ENCODE measurements at places on chromosomes 7 and 10.

DNA sequence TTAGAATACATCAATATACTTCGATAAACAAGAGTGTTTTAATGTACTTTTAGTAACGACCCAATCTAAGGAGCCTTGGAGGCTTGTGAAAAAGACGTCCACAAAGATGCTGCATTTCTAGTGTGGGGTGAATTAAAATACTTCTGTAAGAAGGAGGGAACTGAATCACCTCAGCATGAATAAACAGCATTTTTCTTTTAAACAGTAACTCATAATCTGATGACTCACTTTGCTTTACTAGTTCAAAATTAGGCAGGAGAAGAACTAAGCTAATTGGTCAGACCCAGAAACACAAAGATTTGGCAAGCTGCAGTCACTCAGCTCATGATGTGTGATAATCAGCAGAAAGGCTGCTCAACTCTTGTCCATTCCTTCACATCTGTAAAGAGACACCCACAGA, 24.2 kb downstream of the NCOA4 start:
- DNase-seq, result no peak

GRCh38 chr10:76540331-76540730, 1097.3 kb downstream of the KCNMA1 start:
- no peak for DNase-seq

DNA sequence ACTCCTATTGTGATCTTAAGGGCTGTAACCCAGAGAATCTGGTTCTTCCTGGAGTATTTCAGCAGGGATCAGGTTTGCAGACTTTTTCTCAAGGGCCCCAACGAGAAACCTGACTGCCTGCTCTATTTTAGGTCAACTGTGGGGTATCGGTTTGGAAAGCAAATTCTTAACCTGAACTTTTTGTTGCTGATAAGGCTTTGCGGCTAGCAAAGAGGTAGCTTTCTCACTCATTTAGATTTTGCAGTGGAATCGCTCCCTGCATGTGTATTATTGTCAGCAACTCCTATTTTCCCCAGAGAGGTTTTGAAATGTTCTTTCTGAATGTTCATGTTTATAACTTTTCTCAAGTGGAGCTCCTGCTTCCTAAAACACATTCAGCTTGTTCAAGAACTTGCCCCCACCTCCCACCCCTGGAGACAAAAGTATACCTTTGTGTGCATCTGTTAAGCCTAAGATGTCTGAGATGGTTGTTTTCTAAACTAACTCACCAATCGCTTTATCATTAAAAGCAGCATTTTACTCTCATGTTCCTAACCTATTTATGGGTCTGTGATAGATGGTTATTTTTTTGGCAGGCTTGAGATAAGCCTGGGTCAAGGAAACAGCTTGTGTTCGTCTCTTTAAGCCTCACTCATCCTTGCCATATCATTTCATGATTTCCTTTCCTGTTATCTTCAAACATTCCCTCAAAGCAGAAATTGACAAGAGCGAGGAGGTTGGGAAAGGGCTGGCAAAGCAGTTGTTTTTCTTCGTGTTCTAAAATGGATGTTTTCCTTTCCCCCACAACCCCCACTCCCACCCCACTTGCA, 129.8 kb downstream of the BAMBI start:
- no peak for DNase-seq

GRCh38 chr10:75035975-75036708, 75.3 kb upstream of the SAMD8 start:
- DNase-seq, result no peak

DNA sequence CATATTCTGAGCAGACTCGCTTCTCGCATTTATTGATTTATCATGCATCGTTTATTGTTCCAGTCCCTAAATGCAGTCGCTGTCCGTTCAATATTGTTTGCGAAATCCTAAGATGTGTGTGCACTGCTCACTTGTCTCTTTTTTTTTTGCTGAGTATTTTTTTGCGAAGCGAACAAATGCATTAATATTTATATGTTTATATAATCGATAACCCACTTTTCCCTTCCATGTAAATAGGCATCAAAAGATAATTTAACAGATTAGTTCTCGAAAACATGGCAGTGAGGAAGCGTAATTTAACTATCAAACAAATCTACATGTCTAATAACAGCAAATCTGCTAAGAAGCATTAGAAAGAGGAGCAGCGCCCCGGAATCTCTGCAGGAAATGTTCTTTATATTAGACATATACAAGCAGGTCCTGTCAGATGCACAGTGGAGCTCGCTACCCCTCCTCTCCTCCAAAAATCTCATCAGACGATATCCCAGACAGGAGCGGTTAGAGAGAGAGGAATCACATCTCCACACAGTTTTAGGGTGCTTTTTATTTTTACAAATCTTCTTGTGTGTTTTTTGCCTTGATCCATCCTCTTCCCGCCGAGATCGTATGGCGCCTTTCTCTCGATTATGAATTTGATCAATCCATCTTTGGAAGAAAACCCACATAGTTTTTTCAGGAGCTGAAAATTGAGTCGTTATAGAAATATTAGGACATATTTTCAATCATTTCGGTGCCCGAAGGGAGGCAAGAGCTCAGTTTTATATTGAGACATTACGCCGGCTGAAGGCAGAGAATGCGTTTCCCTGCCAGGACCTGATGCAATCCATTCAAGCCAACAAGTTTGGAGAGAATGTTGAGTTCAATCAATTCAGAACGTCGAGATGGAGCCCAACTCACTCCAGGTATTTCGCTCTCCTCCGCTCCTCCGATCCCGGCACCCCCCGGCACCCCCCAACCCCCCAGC, at the start of gene ARID5B:
Gene ARID5B (plus strand): TSS at position 871 of the 964 bp plus-strand sequence. CDS start 11 bp downstream, at position 882.
- peak; percentile 65 for DNase-seq

GRCh38 chr7:8283968-8284367, 22.0 kb upstream of the ICA1 start:
- DNase-seq, result no peak

GRCh38 chr10:15485027-15485426, 113.9 kb upstream of the FAM171A1 start:
- DNase-seq, result no peak

DNA sequence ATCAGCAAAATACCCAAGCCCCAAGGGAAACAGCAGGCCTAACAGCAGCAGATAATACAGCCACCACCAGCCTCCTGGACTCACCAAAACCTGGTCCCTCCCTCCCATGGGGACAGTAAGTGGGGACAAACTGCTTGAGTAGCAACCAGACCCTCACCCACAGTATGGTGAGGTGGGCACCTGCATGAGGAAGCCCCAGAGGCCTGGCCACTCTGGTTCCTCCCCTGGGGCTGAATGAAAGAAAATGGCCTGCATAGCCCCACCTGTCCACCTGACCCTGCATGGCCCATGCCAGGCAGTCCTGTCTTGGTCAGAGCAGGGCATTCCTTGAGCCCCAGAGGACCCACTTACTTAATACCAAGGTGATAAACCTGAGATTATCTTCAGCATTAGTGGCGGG, 13.0 kb upstream of the C10orf90 start:
- DNase-seq, result no peak

DNA sequence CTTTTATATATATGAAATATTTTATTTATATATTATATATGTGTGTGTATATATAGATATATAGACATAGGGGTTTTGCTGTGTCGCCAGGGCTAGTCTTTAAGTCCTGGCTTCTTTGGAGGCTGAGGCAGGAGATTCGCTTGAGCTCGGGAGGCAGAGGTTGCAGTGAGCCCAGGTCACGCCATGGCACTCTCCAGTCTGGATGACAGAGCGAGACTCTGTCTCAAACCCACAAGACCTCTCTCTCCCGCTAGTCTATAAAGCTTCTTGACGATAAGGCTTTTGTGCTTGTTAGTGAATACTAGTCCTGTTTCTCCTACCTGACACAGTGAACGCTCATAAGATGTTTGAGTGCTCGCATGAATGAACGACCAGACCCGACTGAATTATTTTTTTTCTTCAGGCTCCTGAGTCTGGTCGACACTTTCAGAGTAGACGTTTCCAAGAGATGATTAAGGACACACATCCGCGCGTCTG, 577 bp upstream of the DDX21 start:
- DNase-seq, result no peak

DNA sequence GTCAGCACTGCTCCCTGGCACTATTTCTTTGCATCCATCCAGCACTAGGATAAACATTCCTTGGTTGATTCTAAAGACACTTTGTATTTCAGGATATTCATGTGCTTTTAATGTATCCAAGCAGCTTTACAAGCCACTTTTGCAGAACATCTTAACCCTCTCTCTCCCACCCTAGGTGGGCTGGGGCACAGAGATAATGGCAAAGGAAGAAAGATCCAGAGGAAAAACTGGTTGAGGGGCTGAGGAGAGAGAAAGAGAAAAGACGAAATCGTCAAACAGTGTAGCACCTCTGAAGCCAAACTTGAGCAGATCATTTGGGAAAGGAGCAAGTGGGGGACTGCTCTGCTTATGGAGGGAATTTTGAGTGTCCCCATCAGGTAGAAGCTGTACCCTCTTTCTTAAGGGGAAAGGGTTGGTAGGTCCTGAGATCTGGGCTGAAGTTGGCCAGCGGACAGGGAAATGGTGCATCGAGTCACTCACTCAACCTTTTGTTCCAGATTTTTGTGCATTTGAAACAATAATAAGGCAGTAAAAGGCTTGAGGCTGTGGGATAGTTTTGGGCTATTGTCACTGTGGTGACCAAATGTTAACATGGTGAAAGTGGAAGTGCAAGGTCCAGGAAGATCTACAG, 4.2 kb upstream of the HOXA13 start:
- no peak for DNase-seq

- DNase-seq, result no peak
Observed at GRCh38 chr7:36790311-36790787, 66.1 kb upstream of the AOAH start.

DNA sequence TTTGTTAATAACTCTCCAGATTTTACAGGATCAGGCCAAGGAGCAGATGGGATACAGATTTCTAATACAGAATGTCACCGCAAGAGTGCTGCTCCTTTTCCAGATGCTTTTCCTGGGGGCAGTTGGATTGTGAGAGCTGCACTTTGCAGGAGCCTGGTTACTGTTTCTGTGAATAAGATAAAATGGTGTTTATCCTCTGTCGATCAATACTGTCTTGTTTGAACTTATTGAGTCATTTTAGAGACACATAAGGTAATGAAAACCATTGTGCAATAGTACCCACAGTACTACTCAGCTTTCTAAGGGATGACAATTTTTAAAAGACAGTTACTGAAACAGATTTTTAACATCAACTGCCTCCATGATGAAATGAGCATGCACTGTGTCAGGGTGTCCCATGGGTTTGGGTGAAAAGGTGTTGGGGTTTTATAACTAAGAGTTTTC, 2.9 kb downstream of the A1CF start:
- DNase-seq, result no peak

GRCh38 chr7:14717169-14717568, 185.4 kb downstream of the DGKB start:
- no peak for DNase-seq

- no peak for DNase-seq
Observed at GRCh38 chr10:101968940-101969321, 87.0 kb downstream of the ARMH3 start.

DNA sequence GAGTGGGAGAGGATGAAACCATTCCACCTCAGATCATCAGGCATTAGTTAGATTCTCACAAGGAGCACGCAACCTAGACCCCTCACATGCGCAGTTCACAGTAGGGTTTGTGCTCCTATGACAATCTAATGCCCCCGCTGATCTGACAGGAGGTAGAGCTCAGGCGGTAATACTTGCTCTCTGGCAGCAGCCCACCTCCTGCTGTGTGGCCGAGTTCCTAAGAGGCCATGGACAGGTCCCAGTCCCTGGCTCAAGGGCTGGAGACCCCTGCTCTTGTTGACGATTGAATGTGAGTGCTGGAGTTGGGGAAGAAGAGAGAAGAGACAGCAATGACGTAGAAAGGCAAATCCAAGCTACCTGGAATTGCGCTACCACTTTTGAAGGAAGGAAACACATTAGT, 267.2 kb downstream of the TFEC start:
- no peak for DNase-seq

GRCh38 chr10:14309593-14309992, 21.1 kb downstream of the FRMD4A start:
- DNase-seq, result no peak

GRCh38 chr7:130461272-130461671, 20.5 kb upstream of the CEP41 start:
- no peak for DNase-seq

GRCh38 chr7:95871075-95871848, 98.9 kb downstream of the DYNC1I1 start:
- DNase-seq, result peak; percentile 63

DNA sequence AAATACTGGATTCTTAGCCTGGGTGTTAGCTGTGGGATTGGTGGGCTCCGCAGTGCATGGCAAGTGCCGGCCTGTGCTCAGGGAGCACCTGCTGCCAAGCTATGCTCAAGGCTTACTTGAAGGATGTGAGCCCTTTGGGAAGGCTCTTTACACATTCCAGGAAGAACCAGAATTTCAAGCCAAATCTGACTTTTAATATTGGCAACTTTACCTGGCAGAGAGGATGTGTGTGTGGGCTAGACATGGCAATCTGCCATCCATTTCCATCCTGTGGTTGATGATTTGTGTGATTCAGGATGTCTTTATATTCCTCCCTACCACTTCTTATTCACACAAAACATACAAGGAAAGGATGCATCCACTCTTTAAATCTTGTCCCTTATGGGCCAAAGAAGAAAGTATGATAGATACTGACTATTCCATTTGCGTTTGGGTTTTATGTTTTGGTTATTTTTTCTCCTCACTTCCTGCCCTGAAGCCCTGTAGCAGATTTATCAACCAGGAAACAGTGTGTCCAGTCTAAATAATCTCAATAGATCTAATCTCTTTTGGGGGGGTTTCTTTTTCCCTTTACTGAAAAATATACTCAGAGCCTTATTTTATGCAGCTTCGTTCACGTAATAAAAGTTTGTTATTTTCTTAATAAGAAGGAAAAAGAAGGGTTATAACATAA, 247.1 kb downstream of the COBL start:
- DNase-seq, result peak; percentile 79

DNA sequence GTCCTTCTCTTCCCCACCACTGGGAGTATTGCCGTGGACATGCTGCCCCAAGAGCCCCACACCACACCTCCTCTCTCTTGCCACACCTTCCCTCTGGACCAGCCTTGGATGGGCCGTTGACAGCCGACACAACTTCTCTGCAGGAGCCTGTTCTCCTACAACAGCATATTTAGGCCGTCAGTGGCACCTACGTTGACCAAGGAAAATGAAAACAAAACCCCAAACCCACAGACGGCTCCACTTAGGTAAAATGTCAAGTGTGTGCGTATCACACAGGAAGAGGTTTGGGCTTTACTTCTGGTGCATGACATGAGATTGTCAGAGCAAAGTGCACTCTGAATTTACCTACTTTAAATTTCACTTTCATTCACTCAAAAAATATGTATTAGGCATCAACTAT, 246.6 kb downstream of the ZMYND11 start:
- DNase-seq, result no peak

- no peak for DNase-seq
Observed at GRCh38 chr7:50393547-50394252, 56.5 kb downstream of the FIGNL1 start.

- DNase-seq, result peak; percentile 79
Observed at GRCh38 chr10:60810437-60811182, 32.3 kb downstream of the CDK1 start.

DNA sequence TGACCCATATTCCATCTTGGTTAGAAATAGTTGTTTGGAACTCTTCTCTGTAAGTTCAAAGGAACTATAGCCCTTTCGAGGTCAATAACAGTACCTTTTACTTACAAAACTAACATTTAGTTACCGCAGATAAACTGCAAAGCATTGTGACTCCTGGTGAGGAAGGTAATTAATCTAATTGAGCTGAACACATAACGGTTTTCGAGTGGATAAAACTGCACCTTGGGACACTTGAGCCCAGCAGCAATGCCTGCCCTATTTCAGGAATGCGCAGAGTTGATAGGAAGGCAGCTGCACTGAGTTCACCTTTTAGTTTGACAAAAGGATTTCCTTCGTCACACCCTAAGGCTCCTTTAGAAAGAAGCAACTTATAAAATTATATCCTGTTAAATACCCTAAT, 75.4 kb downstream of the JAZF1 start:
- no peak for DNase-seq

Measured in dermis microvascular lymphatic vessel endothelial cell (primary cell).